Stimulated activated naive CD8-positive, alpha-beta T cell treated with anti-CD3 and anti-CD28 coated beads, Interleukin-15, amount 100 ng/mL, for 72 hours (primary cell): ENCODE measurements at places on chromosomes 1 and 21.

GRCh38 chr1:220281159-220281574 lies 8.9 kb upstream of the RAB3GAP2 start:
- no peak for DNase-seq

DNA sequence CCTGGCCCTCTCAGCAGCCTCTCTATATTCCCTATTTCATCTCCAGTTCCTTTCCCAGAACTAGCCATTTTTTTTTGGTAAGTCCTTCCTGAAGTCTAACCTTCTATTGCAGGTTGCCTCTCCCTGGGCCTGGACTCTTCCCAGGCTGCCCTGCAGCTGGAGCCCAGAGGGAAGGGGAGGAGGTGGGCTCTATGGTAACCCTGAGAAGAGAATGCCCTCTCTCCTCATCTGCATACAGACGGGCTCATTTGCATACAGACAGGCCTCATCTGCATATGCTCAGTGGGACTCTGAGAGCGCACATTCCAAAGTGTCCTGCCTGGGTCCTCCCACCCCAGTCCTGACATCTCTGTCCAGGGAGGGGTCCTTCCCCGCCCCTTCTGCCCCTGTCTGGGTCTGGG lies 32.7 kb downstream of the RHBG start:
- no peak for DNase-seq

GRCh38 chr1:209850342-209850979 lies 22.7 kb downstream of the UTP25 start:
- DNase-seq, result no peak

GRCh38 chr1:221555689-221556433 lies 186.0 kb downstream of the DUSP10 start:
- no peak for DNase-seq
